Daoy (cell line): ENCODE measurements at places on chromosomes 16 and 17.

DNA sequence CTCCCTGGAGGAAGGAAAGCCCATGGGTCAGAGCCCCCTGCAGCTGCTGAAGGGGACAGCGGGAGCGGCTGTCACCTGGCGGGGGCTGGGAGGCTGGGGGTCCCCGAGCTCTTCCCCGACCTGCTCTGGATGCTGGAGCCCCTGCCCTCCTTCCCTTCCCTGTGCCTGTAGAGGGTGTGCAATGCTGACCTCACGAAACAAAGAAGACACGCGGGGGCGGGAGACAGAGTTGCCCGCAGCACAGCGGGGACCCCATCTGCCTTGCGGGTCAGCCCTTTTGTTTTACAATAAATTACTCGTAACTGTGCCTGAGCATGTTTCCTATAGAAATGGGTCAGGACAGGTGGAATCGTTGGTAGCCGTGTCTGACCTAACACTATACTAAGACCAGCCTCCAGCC, 6.3 kb downstream of the SECTM1 start:
- DNase-seq = no peak

DNA sequence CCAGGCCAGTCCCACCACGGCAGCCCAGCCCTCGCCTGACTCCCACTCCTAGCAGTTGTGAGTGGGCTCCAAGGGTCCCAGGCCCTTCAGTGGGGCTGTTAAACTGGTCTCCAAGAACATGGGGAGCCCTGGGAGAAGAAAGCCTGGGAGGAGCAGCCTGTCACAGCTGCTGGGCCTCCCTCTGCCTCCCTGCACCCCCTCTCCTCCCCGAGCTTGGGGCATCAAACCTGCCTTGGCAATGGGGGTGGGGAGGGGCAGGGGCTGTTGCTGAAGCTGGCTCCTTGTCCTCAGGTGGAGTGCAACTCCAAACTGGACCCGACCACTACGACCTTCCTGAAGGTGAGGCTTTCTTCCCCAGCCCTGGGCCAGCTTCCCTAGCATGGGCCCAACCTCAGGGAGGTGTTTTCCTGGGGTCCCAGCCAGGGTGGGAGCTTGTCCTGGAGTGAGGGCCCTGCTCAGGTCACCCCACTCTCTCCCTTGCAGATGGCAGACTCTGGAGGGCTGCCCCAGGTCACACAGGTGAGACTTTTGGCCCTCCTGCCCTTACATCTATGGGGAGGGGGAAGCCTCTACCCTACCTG, 6.6 kb upstream of the SETD6 start:
- no peak for DNase-seq

DNA sequence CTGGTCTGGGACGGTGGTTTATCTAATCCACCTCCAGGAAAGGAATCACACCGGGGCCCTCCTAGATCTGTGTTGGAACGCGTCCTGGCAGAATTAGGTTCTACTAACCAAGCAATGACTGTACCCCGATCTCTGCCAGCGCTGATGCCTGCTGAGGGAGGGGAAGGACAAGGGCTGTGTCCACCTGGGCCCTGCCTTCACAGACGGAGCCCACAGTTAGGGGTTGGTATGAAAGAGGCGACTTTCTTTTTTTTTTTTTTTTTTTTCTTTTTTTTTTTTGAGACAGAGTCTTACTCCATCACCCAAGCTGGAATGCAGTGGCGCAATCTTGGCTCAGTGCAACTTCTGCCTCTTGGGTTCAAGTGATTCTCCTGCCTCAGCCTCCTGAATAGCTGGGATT, 9.9 kb upstream of the KRT19 start:
- DNase-seq = no peak

- DNase-seq = peak; percentile 54
Measured at GRCh38 chr17:17119533-17119932, 77.3 kb downstream of the MPRIP start.

DNA sequence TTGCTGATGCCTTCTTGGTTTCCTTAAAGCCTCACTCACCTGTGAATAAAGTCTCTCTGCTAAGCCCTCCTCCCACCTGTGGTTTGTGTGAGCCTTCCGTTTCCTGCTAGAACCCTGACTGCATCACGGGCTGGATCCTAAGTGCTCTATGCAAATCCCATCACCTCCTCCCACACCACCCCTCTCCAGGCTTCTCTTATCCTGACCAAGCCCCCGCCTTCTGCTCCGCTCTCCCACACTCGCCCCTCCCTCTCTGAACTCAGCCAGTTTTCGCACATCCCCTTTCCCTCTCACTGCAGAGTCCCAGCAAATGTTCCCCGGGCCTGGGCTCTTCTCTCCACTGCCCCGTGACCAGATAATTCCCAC, 51.8 kb downstream of the PIMREG start:
- peak; percentile 6 for DNase-seq

GRCh38 chr16:3908951-3909437, 28.5 kb upstream of the CREBBP start:
- no peak for DNase-seq

- DNase-seq = no peak
Measured at GRCh38 chr16:89924925-89925307, 1.8 kb downstream of the TUBB3 start.

DNA sequence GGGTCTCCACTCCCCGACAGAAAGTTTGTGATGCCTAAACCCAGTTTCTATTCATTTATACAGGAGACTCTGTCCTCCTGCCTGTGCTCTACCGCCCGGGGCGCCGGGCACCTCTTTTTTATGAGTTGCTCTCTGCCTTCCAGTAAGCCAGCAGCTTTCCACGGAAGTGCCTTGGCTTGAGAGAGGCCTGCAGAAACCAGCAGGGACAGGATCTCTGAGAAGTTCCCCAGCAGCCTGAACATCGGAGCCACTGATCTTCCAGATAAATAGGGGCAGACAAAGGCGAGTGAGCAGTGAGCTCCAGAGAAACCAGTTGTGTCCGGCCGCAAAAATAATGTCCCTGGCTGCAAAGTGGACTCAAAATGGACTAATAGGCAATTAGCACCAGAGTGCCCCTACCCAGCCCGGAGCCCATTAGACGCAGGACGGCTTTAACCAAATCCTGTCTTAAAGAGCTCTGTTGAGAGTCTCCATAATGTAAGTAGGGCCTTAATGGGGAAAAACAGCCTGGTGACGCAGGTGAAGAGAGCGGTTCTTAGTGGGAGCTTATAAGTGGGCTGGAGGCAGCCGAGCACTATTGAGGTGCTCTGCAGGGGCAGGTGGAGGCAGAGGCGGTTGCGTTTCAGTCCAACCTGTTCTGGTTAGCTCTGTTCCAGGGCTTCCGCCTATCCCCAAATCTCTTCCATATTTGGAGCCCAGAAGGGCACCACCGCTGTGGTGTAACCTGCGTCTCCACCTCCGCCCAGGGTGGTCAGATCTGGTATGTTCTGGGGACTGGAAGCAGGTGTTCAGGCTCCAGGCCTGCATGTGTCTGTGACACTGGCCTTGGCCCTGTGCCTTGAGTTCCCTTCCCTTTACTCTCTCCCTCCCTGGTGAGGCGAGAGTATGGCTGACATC, 74.1 kb downstream of the NT5M start:
- DNase-seq = no peak

DNA sequence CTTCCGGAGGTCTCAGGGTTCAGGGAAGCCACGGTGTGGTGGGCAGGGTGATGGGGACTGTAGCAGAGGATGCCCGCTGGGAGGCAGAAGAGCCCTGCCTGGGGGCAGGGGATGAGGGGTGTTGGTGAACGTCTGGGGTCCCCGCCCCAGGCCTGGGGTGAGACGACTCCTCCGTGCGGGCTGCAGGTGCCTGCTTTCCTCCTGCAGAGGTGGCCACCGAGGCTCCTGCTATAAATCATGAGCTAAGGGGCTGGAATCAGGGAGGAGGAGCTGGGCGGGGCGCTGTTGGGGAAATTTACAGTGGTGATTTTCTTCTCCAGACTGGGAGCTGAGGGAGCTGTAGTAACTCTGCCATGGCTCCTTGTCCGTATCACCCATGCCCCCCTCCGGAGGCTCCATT, 167.0 kb downstream of the MRM1 start:
- DNase-seq = peak; percentile 28

DNA sequence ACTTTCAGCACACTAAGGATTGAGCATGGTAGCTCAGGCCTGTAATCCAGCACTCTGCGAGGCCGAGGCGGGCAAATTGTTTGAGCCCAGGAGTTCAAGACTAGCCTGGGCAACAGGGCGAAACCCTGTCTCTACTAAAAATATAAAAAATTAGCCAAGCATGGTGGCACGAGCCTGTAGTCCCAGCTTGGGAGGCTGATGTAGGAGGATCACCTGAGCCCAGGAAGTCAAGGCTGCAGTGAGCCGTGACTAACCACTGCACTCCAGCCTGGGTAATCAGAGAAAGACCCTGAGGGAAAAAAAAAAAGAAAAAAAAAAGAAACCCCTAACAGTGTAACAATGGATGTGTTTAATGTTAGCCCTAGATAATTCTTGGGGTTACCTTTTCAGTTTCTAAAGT, 24.0 kb downstream of the PARN start:
- DNase-seq = no peak

GRCh38 chr17:75641343-75641742, 8.1 kb downstream of the SMIM5 start:
- DNase-seq = no peak

DNA sequence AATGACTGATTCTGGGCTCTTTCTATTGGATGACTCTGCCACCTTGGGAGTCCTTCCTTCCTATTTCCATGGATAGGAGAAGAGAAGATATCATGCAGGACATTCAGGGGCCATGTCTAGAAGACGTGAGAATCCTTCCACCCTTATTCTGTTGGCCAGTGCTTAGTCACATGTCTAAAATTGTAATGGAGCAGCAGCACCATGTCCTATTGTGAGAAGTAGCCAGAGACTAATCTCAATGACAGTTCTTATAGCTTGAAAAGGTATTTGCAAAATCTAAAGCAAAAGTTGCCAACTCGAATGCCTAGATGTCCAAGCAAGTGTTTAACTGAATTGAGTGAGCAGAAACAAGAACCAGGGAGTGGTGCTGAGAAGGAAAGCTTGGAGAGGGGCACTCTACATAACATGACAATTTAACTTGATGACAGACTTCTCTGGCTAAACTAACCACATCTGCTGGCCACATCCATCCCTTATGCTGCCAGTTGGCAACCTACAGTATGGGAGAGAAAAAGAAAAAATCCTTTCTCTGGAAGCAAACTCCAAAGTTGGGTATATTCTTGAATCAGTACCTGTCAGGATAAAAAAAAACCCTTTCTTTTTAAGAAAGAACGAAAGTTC, 225.7 kb downstream of the CDH13 start:
- no peak for DNase-seq

- no peak for DNase-seq
Measured at GRCh38 chr16:28875134-28876018, 2.9 kb upstream of the ATP2A1 start.

DNA sequence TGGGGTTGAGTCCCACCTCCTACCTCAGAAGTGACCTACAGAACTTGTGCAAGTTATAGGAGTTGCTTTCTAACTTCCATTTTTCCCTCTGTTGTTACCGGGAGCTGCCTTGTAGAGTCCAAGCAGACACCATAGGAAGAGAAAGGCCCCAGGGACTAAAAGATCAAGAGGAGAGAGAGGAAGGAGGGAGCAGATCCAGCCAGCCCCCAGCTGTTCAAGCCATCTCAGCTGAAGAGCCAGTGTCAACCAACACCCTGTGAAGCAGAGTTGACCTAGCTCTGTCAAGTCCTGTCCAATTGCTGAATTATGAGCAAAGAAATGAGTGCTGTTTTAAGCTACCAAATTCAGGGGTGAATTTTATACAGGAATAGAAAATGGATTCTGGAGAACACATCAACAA, 34.9 kb upstream of the CACNG4 start:
- DNase-seq = no peak

GRCh38 chr16:87129771-87130170, 187.4 kb downstream of the C16orf95 start:
- peak; percentile 44 for DNase-seq

DNA sequence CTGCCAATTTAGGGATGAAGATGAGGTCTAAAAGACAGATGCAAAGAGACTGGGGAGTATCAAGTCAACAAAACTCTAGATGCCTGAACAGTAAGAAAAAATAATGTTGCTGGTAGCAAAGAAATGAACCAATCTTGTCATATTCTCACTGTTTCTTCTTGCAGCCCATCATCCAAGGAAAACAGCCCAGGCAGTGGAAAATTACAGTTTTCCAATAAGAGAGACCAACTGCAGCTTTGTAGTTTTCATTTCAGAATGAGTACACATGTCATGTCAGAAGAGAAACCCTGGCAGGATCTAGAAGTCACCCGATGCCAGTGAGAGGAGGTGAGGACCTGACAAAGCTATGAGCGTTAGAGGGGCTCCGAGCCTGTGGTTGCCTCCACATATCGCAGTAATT, 500.4 kb upstream of the PSMD7 start:
- no peak for DNase-seq

GRCh38 chr16:15807603-15808009, 49.2 kb downstream of the MYH11 start:
- DNase-seq = peak; percentile 10

DNA sequence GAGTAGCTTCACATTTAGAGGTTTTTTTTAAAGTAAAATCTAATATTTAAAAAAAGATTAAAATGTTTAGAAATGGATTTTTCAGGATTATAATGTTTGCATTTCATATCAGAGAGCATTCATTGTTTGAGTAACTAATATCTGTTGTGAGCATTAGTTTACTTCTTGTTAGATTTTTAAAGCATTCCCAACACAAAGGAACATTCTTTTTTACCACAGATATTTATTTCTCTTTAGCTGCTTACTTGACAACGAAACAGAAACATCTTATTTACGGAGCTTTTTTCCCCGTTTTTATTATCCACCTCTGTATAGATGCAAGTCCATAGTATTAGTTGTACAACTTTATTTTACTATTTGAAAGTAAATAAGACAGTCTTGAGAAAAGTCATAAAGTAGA, 53.0 kb downstream of the NFAT5 start:
- DNase-seq = no peak

DNA sequence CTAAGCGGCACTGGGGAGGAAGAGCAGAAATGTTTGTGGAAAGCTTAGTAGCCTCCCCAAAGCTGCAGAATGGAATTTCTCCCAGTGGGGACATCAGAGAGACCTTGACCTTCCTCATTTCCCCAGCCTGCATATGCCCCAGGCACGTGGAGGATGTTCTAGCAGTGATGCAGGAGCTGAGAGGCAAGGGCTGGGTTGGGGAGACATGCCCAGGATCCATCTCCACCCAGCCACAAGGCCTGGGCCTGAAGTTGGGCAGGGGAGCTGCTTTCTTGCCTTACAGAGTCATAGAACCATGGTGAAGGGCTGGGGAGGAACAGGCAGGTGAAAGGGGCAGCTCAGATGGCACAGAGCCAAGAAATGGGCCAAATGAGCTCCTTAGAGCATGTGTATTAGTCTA, 104.0 kb downstream of the TMEM132E start:
- no peak for DNase-seq

GRCh38 chr17:31211352-31212012, 85.6 kb downstream of the OMG start:
- DNase-seq = no peak
